SW480 (cell line): ENCODE measurements at places on chromosomes 1 and 21.

- DNase-seq: no peak
These were observed 26.6 kb upstream of the PIGK start for GRCh38 chr1:77245830-77246229.

DNA sequence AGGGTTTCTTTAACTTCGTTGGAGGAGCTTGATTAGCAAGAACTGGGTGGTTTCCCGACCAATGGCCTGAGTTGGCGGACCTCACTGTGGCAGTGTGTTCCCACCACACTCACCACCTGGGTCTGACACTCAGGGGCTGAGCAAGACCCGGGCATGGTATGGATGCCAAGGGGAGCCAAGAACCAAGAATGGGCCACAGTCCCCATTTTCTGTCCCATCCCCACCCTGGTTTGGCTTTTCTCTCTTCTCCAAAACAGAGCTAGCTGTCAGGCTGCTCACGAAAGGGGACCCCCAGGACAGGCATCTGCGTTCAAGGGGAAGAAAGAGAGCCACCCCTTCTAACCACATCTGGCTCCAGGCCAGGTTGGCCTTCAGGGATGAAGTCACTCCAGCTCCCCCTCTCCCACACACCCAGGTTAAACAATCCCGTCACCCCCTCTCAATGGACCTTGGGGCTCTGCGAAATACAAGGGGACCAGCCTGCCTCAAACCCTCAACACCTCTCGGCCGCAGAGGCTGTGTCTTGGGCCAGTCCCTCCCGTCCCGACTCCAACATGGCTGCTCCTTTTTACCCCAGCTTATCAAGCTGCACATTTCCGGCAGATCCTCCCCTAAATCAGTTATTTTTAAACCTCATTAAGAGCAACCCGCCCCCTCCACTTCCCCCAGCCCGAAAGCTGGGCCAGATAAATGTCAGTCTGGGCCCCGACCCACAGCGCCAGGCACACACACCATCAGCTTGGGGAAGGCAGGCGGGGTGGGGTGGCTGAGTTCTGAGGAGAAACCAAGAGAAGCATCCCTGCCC is 3.4 kb downstream of the TAGLN2 start:
- DNase-seq: no peak

DNA sequence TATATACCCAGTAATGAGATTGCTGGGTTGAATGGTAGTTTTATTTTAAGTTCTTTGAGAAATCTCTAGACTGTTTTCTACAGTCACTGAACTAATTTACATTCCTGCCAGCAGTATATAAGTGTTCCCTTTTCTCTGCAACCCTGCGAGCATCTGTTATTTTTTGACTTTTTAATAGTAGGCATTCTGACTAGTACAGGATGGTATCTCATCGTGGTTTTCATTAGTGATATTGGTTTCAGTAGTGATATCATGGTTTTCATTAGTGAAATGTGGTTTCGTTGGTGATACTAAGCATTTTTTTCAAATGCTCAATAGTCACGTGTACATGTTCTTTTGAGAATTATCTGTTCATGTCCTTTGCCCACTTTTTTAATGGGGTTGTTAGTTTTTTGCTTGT is 316.8 kb downstream of the PTBP2 start:
- no peak for DNase-seq

GRCh38 chr1:202649553-202650392 is 60.5 kb downstream of the SYT2 start:
- DNase-seq: no peak

DNA sequence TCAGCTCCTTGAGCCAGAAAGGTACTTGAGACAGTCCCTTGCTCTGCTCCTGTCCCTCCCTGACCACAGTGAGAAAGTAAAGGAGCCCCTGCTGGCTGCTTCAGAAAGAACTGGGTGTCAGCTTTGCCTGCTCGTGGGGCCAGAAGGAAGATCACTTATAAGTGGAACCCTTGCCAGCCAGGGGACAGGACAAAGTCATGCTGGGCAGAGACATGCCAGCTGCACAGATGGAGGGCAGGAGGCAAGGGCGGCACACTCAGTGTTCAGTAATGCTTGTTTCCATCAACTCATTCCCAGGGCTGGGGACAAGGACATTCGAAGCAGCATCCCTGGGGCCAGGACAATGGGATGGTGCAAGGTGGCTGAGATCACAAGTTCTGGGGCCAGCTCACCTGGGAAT is 41.8 kb downstream of the NTPCR start:
- DNase-seq: no peak

GRCh38 chr1:179105393-179105792 is 23.5 kb downstream of the TOR3A start:
- peak; percentile 21 for DNase-seq
